Urinary bladder (tissue), 4 donors: ENCODE measurements at places on chromosomes 7 and 10.

DNA sequence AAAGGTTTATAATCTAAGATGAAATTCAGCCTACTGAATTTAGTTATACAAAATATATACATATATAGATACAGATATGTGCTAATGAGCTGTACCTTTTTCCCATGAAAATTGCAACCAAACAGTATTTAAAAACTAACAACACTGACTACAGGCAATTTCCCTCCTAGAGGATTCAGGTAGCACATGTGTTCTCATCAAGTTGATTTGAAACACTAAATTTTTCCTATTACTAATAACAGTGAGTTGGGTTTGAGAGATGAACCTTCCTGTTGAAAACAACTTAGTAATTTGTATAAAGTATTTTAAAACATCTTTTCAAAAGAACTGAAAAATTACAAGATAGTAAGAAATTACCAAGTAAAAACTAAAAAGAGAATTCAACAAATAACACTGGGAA, 51.5 kb downstream of the COA1 start:
- DNase-seq = no peak

GRCh38 chr7:20776214-20776911, 10.3 kb downstream of the SP8 start:
- no peak for DNase-seq

DNA sequence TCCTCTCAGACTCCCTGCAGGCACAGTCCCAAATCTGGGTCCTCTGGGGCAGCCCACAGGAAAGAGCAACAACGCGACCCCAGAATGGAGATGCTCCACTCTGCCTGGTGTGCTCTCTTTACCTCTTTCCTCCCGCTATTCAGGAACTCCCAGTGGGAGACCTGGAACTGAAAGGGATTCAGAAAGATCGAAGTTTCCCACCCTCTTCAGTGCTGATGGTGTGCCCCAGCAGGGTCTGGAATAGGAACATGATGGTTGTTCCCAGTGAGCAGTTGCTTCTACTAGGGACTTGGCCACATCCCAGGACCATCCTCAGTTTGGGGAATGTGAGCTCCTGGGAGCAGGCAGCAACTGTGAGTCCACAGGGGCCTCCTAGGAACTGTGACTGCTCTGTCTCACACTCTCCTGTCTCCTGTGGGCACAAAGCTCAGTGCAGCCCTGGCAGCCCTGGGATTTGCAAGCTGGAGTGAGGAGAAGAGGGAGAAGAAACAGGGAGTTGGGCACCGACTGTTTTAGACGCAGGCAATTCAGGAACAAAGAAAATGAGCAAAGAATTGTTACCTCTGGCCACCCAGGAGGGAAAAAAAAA, 17.9 kb downstream of the OR6V1 start:
- DNase-seq = no peak

GRCh38 chr10:73771722-73772280, 10.0 kb upstream of the CHCHD1 start:
- DNase-seq = no peak

DNA sequence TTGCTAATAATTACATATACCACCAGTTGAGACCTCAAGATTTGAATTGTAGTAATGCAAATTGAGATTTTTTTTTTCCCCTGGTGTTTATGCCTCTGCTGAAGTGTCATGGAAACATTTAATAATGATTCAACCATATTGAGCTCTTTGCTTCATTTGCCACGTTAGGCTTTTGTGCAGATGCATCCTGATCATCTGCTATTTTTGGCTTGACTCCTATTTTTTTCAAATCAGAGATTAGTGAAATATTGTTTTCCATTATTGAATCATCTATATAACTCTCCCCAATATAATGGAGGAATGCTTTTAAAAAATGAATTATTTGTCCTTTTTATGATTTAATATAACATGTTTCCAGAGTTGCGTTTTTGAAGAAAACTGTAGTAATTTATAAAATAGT, 115.1 kb downstream of the SRI start:
- no peak for DNase-seq

- no peak for DNase-seq
Observed at GRCh38 chr7:50149369-50149768, 56.3 kb upstream of the ZPBP start.

- no peak for DNase-seq
Observed at GRCh38 chr10:78549140-78549935, 515.7 kb downstream of the RPS24 start.

GRCh38 chr7:99111591-99111990, 32.3 kb downstream of the SMURF1 start:
- no peak for DNase-seq

DNA sequence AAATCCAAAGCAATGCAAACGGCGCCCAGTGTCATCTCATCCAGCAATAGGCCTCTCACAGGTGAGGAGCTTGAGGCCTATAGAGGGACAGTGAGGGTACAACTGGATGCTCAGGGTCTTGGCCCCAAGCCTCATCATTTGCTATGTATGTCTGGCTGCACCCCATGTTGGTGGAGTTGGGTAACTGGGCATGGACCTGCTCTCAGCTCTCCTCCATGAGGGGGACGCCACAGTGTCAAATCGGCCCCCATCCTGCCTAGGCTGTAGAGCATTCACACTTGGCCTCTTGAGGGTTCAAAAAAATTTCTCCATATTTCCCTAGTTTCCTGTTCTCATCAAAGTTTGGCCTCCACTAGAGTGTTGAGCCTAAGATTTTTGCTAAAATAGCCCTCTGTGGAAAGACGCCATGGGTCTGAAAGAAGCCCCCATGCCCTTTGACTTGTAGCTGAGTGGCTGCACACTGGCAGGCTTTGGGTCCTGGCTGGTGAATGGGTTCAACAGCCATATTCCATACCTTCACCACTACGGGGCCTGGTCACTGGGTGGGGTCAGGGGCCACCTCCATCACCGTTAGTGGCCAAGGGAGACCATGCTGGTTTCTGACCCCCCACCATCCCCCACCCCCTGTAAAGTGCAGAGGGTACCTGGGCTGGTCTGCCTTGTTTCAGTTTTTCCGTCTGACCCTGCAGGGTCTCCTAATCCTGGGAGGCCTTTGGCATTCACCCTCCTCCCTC, 132.3 kb upstream of the TBX20 start:
- DNase-seq = no peak

GRCh38 chr10:49333192-49333591, 34.2 kb downstream of the C10orf71 start:
- no peak for DNase-seq

GRCh38 chr7:24725554-24726241, 31.6 kb downstream of the GSDME start:
- no peak for DNase-seq

- peak; percentile 67 for DNase-seq
Observed at GRCh38 chr10:113431398-113432160, 121.3 kb upstream of the HABP2 start.

DNA sequence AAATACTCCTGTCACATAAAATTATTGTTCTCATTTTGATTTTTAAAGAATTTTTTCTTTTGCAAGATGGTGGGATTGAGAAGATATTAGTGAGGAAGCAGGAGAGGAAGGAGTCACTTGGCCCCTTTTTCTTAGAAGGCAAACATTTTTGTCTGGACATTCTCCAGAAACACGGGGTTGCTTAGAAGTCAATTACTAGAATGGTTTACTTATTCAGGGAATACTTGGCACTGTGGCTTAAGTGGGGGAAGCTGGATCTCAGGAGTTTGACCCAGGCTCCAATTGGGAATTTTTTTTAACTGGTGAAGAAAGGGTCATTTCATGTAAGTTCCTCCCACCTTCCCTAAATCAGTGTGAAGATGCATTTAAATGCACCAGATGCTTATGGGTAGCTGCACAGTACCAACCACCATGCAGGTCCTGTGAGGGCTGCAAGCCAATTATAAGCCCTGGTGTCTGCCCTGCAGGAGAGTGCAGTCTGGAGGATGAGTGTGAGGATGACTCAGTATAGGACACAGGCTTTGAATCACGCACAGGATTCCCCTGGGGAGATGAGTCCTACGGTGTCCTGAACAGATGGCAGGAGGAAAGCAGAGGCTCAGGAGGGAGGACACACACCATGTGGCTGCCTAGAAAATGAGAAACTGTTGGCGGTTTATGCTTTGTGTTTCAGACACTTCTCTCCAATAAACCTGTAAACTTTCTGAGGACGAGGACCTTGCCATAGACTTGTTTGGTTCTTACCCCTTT, 299.1 kb downstream of the PLXNA4 start:
- no peak for DNase-seq

GRCh38 chr7:65968256-65969185, 13.5 kb downstream of the GUSB start:
- DNase-seq = no peak

- no peak for DNase-seq
Observed at GRCh38 chr7:22577470-22578001, 77.5 kb upstream of the STEAP1B start.

DNA sequence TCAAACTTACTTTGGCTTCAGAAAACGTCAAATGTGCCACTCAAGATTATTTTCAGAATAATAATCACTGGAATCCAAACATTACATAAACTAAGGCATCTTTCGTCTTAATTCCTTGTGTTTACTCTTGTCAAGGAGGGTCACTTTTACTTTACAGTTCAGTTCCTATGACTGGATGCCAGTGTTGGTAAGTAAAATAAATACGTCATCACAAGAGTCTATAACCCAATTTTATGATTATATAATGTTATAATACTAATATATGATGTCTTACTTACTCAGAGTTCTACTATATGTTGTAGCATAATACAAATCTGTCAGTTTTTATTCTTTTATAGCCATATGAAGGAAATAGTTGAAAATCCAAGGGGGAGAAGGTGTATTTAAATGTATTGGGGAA, 123.8 kb downstream of the GPR85 start:
- no peak for DNase-seq

- no peak for DNase-seq
Observed at GRCh38 chr10:59748834-59749233, 4.4 kb downstream of the MRLN start.

- no peak for DNase-seq
Observed at GRCh38 chr7:112819536-112819935, 29.3 kb upstream of the TMEM168 start.

DNA sequence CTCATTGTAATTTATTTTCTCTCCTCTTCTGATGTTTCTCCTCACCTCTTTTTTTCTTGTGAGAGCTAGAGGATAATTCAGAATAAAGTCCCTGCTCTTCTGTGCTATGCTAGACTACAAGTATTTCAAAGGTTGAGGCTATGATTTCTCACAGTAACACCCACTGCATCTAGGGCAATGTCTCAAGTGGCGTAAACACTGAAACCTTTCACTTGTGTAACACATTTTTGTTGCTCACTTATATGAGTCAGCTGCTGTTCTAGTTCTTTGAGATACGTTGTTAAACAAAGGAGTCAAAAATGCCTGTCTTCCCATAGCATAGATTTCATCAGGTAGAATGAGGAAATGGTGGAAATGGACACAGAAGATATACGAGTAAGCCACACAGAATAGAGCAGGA, 305.1 kb upstream of the PITRM1 start:
- DNase-seq = no peak

- DNase-seq = no peak
Observed at GRCh38 chr10:126332576-126332975, 55.7 kb downstream of the ADAM12 start.

DNA sequence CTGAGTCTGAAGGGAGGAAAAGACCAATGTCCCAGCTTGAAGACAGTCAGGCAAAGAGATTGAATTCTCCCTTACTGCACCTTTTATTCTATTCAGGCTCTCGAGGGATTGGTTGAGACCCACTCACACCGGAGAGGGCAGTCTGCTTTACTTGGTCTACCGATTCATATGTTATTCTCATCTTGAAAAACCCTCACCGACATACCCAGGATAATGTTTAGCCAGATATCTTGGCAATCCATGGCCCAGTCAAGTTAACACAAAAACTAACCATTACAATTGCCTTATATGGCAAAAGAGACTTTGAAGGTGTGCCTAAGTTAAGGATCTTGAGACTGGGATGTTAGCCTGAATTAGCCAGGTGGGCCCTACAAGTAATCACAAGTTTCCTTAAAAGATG, 53.8 kb upstream of the BET1 start:
- DNase-seq = no peak

GRCh38 chr10:71211053-71211452, 1.3 kb upstream of the UNC5B start:
- no peak for DNase-seq

GRCh38 chr7:26351171-26351570, 59.5 kb downstream of the SNX10 start:
- no peak for DNase-seq

DNA sequence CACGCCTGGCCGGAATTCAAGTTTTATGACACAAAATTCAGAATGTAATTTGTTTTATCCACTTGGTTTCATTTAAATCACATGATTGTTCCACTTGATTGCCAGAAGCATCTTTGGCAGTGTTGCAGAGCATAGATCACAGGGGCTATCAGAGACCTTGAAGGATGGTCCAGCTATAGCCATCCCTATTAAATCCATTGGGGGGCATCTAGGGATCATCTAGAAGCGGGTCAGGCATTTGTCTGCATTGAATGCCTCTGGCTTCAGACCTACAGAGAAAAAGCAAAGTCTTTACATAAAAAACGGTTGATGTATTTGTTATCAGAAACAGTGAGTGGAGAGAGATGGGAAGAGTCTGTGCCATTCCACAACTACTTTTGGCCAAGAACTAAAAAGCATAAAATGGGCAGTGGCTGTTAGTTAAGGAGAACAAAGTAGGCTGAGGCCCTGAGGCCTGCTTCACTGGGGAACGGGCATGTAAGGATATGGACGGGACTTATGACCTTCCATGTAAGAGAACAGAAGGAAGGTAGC, 146.3 kb downstream of the NXPH1 start:
- no peak for DNase-seq

DNA sequence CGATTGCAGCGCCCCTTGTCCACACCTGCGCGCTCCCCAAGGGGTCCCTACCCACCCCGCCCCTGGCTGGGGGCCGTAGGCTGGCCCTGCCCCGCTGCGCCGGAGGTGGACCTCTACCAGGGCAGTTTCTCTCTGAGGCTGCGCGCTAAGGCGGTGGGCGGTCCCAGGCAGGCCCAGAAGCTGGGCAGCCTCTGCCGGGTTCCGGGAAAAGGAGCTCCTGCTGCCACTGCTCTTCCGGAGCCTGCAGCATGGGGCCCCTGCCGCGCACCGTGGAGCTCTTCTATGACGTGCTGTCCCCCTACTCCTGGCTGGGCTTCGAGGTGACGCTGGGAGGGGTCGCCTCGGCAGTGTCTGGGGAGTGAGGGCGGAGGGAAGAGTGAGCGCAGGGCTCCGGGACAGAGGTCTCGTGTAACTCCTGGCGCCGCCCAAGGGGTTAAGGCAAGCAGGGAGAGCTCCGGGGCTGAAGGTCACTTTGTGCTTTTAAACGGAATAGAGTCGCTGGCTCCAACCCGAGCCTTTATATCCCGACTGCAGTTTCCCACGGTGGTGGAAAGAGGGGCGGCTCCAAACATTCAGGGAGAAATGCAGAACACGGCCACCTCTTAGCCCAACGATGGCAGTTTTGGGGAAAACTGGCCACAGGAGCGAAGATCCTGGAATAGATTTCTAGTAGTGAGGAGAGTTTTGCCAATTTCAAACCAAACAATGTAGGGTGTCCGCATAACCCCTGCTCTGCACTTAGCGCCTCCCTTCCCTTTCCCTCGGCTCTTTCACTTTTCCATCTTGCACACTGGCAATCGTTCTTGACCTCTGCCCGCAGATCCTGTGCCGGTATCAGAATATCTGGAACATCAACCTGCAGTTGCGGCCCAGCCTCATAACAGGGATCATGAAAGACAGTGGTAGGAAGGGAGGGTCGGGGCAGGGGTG, at the start of gene GSTK1:
Gene GSTK1 (plus strand): TSS at position 176 of the 930 bp plus-strand sequence. CDS start 73 bp downstream, at position 249.
- DNase-seq = no peak

GRCh38 chr10:30600005-30600404, 29.5 kb downstream of the LYZL2 start:
- no peak for DNase-seq
